ENCODE measurements at places on chromosomes 7 and 10.

DNA sequence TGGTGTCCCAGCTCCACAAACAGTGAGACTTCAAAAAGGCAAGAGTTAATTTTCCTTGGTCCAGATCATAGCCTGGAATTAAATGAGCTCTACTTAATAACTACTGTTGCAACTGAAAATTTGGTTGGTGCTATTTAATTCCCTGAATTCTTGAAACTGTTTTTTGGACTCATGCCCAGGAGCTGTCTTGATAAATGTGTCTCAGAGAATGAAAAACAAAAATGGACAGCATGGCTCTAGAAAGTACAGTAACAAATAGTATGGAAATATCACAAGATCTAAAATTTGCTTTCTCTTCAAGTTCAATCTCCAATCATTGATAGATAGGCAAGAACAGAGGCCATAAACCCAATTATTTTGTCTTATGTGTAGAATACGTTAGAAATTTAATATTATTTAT is 42.5 kb downstream of the CCDC71L start:
- no peak for DNase-seq

GRCh38 chr7:39360038-39360437 is 206.2 kb upstream of the YAE1 start:
- DNase-seq, result no peak

- no peak for DNase-seq
These were observed 15.1 kb downstream of the LRRC20 start for GRCh38 chr10:70367195-70367796.

GRCh38 chr7:128672927-128673517 is 930 bp downstream of the GARIN1A start:
- no peak for DNase-seq

DNA sequence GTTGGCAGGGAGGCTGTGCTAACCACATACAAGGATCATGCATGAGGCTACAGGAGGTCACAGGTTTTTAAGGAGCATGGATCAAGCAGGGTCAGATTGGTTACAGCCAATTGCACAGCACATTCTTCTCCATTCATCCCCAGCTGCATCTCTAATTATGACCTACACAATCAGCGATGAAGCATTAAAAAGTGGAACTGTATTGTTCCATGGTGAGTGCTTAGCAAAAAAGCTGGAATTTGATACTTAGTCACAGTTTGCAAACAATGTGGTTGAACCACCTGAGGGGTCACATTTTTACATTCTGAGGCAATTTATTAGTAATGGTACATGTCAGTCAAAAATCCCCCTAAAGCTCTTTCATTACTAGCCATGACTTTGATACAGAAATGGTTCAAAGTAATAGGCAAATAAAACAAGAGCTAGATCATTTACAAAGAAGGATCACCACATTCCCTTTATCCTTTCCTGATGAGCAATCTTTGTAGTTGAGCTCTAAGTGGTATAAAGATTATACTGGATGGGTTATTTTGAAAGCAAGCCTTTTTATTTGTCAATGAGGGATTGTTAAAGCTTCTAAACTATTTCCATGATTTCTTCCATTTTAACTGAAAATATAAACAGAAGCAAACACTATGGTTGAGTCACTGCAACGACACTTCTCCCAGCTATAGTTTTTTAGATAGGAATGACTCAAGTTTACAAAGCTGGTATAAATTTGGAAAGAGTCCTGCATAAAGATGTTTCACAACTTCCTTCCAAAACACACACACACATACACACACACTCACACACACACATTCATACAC is 217.8 kb upstream of the SEMA3A start:
- no peak for DNase-seq

- no peak for DNase-seq
These were observed 534.6 kb upstream of the PHF14 start for GRCh38 chr7:10439027-10439426.

Measured in stimulated activated CD8-positive, alpha-beta memory T cell treated with anti-CD3 and anti-CD28 coated beads, Interleukin-7, amount 100 ng/mL, for 1 hour (primary cell).